ENCODE measurements at places on chromosomes 12 and 14.
A peak's percentile ranks its signal among the peaks of the same experiment; 100 is the strongest.

DNA sequence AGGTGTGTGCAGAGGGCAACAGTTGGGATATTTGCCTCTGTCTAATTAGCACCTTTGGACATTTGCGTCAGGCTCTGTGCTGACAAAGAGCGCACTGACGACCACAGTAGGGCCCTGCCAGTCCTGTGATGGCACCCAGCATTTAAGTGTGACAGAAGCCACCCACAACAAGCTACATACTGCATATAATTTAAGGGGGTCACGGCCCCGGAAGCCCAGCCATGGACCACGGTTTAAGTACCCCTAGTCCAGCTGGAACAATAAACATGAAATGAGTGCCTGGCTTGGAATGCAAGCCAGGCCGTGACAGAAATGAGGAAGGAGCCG lies 16.8 kb upstream of the DYNC1H1 start:
- DNase-seq, result no peak

DNA sequence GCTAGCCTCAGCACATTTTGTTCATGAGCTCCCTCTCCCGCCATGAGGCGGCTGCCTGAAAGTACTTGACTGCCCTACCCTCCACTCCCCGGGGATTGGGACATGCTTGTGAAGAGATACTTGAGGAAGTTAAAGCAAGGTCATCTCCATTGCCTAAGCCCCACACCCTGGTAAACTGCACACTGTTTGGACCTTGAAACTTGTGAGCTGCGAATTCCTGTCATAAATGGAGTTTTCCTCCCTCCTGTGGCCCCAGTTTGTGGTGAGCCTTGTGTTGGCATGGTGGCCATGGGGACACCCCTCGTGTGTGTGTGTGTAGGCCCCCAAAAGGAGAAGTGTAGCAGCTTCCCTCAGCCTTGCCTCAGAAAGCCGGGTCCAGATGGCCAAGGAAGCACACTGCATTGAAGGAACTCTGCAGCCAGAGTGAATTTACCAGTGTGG lies 395.5 kb downstream of the ZFP36L1 start:
- peak; percentile 86 for DNase-seq

DNA sequence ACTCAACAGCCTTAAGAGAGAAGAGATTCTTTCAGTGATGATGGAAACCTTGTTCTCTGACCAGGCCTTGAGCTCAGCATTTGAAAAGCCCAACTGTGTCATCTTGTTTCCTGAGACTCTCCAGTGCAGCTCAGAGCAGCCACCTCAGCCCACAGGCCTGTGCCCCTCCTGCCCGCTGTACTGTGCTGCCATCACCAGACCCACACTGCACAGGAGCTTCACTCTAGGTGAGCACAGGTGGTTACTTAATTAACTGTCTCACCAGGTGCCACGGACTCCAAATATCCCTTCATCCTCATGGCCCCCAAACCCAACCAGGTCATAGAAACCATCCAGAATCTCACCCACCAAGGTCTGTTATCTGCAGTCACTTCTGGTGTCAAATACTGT lies 51.3 kb downstream of the JAG2 start:
- no peak for DNase-seq

GRCh38 chr12:46403719-46404070 lies 31.1 kb upstream of the SLC38A2 start:
- no peak for DNase-seq

GRCh38 chr12:6858799-6859198 lies 6.8 kb downstream of the USP5 start:
- DNase-seq, result peak; percentile 50

- peak; percentile 77 for DNase-seq
These were observed 127.2 kb upstream of the GSC start for GRCh38 chr14:94897082-94897481.

DNA sequence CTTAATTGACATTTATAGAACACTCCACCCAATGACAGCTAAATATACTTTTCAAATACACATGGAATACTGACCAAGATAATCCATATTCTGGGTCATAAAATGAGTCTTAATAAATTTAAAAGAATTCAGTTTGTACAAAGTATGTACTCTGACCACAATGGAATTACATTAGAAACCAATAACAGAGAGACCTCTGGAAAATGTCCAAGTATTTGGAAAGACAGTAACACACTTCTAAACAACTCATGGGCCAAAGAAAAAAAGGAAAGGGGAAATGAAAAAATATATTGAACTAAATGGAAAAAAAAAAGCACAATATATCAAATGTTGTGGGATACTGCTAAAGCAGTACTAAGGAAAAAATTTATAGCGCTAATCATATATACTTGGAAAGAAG lies 52.0 kb downstream of the CRACR2A start:
- DNase-seq, result peak; percentile 38

GRCh38 chr14:99564926-99565259 lies 39.1 kb downstream of the CCDC85C start:
- no peak for DNase-seq

DNA sequence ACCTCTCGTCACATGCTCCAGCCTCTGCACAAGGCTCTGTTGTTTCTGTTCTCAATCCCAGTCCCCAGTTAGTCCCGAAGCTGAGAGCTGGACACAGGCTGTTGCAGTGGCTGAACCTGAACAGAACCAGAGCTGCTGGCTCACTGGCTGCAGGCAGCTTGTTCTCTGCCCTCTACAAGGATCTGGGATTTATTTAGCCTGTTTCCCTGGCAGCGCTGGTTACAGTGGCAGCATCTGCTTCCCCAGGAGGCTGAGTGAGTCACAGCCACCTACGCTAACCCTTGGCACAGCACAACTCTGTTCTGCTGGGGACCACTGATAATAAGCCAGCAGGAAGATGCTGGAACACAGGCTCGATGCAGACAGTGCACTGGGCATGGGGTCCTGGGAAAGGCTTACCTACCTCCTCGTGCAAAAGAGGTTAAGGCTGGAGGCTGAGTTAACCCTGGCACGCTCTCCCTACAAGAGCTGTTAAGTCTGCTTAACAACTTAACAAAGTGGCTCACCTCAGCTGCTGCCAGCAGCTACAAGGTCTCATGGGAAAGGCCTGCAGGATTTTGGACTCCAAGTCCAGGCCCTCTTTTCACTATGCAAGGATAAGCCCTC lies 299.6 kb downstream of the PCNX1 start:
- DNase-seq, result peak; percentile 49

DNA sequence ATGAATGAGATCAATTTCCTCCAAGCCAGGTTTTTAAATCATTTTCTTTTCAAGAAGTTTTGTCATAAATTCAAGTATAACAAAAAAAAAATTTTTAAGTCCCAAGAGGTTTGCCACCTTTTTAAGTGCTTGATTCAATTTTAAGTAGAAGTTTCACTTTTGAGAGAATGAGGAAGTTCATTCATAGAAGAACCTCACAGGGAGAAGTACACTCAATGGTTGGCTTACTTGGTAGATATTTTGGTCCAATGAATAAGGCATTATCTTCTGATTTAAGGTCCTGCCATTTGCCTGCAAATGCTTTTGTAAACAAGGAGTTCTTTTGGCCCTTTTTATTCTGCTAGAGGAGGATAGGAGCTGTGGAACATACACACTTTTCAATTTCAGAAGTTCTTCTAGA lies 96.7 kb upstream of the NOVA1 start:
- no peak for DNase-seq

DNA sequence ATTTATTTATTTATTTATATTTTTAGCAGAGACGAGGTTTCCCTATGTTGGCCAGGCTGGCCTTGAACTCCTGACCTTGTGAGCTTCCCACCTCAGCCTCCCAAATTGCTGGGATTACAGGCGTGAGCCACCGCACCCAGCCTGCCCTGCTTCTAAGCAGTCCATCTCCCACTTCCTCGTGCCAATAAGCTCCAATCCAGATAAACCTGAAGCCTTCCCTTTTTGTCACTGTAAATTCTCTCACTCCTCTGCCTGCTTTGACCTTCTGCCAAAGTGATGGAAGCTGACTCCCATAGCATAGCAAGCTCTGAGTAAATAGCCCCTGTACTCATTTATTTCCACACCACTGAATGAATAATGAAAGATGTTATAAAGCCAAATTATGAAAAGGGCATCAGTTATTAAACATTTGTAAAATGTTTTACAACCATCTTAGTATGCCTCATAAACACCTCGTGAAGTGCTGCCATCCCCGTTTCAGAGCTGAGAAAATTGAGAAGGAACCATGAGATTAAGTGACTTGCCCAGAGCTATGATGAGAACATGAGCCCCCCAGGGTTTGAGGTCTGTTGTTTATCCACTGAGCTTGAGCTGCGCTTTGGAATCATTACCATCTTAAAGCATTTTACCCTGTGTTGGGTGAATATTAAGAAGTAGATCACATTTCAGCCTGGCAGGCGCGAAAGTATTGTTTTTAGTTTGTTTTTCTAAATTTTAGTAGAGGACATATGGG lies 30.4 kb downstream of the MANSC1 start:
- peak; percentile 66 for DNase-seq

- DNase-seq, result no peak
These were observed 236.7 kb downstream of the CHST11 start for GRCh38 chr12:104693493-104693892.

GRCh38 chr14:39434401-39434800 lies 2.2 kb upstream of the FBXO33 start:
- DNase-seq, result no peak

GRCh38 chr14:94663538-94663937 lies 51.3 kb downstream of the SERPINA3 start:
- no peak for DNase-seq

GRCh38 chr14:31200702-31200990 lies 6.9 kb downstream of the HECTD1 start:
- no peak for DNase-seq

- DNase-seq, result no peak
These were observed 171.1 kb upstream of the PRMT8 start for GRCh38 chr12:3319723-3320492.

DNA sequence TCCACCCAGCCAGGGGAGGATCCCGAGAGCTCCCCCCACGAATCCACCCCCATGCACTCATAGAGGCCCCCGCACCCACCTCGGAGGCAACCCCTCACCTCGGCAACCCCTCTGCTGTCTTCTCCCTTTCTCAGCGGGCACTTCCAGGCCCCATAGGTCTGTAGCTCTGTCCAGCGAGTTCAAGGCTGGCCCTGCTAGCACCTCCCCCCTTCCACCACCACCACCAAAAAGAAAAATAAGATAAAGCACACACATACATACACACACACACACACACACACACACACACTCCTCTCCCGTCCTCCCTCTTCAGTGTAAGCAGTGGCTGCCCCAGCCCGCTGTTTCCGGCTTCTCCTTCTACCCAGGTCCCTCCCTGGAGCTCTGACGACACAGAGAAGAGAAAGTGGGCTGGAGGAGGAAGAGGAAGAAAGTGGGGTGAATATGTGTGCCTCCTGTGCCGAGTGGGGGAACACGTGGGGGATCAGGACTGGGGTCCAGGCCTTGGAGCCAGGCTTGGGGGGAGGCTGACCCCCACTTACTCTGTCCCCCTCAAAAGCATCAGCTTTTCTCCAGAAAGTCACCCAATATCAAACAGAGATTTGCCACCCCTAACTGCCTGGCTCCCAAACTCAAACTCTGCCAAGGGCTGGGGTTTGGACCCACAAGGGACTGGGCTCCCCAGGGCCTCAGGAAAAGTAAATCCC lies at the start of gene STAT6:
TSS of gene STAT6 (minus strand) at position 332 of the 704 bp plus-strand sequence. CDS start 3,084 bp downstream, outside the sequence.
- peak; percentile 96 for DNase-seq

DNA sequence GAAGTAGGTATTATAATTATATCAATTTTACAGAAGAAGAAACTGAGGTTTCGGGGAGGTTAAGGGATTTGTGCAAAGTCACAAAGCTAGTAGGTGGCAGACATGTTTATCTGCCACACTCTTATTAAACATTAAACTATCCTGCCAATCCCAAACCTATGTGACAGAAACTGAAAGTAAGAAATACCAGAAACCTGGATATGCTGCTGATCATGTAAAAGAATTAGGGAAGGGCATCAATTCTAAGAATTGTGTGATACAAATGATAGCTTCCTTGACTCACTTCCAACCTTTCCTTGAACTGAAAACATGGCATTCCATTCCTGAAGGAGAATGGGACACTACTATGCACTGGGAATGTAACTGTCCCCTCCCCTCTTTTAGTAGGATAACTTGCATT lies 16.9 kb downstream of the TAOK3 start:
- DNase-seq, result no peak

DNA sequence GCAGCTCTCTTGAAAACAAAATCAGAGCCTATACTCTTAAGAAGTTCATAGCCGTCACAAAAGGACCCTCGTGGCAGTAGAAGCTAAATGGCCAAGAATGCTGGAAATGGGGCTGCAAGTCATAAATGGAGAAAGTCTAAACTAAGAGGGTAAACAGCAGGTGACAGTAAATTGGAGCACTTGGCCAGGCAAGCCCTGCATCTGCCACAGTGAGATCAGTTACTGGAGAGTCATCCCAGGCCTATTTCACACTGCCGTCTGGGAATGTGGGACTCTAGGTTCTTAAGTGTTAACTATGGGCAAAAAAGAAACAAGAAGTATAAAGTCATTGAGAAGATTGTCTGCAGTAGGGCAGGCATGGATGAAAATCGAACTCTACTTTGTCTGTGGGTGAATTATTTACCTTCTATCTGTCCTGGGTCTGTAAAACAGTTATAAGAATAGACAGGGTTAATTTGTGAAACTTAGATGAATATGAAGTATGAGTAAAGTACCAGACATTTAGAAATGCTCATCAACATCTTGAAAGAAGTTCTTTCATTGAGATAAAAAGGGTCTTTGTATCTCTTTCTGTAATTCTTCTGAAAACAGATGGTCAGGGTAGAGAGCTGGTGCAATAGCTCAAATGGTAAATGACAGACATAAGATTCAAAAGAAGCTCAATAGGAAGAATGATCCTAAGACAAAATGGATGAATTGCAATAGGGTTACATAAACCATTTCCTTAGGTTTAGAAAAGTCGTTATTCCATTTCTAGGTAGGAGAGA lies 792.5 kb downstream of the DIO2 start:
- peak; percentile 11 for DNase-seq

GRCh38 chr14:77120771-77121743 lies 20.5 kb downstream of the ZDHHC22 start:
- DNase-seq, result no peak

GRCh38 chr14:69703047-69704039 lies 63.6 kb upstream of the SRSF5 start:
- DNase-seq, result peak; percentile 61

DNA sequence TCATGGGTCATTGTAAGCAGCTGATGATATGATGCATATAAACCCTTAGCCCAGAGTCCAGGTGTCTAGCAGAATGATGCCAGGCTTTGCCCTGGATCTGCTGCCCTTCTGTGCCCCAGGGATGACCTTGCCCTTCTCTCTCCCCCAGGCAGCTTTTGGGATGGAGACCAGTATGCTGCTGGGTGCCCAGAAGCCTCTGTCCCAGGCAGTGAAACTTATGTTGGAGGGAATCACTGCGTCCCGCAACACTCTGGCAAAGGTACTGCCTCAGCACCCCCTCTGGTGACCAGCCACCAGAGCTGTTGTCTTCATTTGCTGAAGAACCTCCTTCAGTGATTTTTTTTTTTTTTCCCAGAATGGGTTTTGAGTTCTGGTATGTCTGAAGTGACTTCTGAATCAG lies 23.3 kb downstream of the CYP46A1 start:
- DNase-seq, result no peak

DNA sequence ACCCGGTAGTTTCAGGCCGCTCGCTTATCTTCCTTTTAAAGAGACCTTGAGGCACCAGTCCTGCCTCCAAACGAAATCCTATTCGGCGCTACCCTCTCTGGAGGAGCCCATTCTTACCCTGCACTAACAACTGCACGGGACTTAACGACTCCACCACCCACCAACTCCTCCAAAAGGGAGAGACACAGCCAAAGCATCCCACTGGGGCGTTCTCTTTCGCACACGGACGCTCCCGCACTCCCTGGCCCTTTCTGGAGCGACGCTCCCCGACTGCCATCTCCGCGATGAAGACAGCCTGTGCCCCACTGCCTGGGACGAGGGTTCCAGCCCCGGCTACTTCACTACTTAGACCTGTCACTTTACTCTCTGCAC lies 650 bp downstream of the GALC start:
- DNase-seq, result no peak

GRCh38 chr12:114409852-114410600 lies 4.1 kb upstream of the TBX5 start:
- DNase-seq, result no peak
